Stimulated activated CD4-positive, alpha-beta T cell treated with anti-CD3 and anti-CD28 coated beads, Interleukin-12 subunit alpha, Interleukin-12 subunit beta, amount 100 ng/mL, for 24 hours (primary cell): ENCODE measurements at places on chromosomes 4 and X.

DNA sequence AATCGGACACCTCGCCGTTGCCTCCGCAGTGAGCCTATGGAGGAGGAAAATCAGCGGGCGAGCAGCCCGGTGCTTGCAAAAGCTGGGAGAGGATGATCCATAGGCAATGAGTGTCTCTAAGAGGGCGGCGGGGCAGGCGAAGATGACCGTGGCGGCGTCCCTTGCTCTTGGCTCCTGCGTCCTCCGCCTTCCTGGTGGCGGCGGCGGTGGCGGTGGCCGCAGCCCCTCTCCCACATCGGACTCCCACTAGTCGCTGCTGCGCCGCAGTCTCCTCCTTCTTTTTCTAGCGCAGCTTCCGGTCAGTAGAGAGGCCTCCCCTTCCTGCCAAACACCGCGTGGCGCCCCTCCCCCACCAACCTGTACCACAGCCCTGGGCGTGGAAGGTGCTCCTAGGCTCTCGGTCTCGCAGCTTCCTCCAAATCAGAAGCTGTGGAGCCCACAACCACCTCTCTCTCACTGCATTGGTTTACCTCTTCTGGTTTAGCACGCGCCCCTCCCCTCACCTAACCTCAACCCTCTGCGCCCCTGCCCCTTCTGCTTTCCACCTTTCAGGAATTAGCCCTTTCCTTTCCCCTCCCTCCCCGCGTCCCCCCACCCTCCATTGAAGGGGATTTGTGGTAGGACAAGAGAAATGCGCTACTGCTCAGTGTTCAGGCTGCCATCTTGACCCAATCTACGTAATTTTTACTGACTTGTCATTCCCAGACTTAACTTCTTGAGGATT is at the start of gene SPIN3:
Gene SPIN3 (minus strand): TSS at position 271 of the 724 bp plus-strand sequence. CDS start 594 bp downstream, outside the sequence.
- peak; percentile 67 for DNase-seq

DNA sequence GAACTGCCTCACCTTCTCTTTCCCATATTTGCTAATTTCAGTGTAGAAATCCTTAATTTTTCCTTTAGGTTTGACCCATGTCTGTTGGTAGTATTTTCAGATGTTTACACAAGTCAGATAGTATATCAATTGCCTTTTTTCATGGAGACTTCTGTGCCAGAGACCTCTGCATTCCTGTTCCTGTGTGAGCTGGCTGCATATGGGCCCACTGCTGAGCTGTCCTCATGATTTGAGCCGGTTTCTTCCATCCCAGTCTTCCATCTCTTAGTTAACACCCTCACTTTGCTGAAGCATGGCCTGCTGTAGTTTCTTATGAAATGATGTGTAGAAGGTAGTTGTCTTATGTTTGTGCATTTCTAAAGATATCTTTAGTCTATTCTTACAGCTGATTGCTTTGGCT is 40.0 kb downstream of the CDS1 start:
- no peak for DNase-seq

DNA sequence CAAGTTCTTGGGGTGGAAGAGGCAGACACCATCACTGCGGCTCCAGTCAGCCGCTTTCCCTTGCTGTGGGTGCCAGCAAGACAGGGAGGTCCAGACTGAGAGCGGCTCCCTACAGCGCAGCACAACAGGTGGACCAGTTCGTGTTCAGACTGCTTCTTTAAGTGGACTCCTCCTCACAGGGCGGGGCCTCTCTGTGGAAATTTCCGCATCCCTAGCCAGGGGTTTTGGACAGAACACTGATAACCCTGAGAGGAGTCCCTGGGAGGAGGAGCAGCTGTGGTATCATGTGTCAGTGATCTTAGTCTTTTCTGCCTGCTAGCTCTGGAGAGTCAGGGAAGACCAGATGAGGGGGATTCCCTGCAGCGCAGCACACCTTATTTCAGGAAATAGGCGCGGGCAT is 48.5 kb downstream of the MAGEC2 start:
- no peak for DNase-seq

DNA sequence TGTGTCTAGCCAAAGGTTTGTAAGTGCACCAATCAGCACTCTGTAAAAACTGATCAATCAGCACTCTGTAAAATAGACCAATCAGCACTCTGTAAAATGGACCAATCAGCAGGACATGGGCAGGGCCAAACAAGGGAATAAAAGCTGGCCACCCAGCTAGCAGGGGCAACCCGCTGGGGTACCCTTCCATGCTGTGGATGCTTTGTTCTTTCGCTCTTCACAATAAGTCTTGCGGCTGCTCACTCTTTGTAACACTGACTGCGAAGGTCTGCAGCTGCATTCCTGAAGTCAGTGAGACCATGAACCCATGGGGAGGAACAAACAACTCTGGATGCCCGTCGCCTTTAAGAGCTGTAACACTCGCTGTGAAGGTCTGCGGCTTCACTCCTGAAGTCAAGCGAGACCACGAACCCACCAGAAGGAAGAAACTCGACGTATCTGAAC is 14.3 kb downstream of the HNRNPDL start:
- DNase-seq = no peak

DNA sequence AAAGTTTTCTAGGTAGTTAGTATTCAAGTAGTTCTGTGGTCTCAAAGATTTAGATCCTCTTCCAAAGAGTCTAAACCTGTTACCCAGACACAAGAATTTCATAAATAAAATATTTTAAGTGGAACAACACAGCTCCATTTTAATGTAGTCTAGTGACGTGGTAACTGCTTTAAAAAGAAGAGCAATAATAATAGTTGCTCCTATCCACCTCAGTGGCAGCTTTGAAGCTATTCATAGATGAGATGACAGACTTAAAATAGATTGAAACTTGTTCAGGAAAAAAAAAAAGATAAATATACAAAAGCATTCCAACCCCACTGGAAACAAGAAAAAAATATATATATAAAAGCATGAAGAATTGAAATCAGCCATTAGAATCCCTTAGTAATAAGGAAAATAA is 14.6 kb downstream of the SCOC start:
- DNase-seq = no peak

- DNase-seq = no peak
These were observed 2.9 kb downstream of the PCDH18 start for GRCh38 chr4:137529432-137529831.

GRCh38 chrX:19740744-19741143 is 146.7 kb downstream of the SH3KBP1 start:
- DNase-seq = no peak

DNA sequence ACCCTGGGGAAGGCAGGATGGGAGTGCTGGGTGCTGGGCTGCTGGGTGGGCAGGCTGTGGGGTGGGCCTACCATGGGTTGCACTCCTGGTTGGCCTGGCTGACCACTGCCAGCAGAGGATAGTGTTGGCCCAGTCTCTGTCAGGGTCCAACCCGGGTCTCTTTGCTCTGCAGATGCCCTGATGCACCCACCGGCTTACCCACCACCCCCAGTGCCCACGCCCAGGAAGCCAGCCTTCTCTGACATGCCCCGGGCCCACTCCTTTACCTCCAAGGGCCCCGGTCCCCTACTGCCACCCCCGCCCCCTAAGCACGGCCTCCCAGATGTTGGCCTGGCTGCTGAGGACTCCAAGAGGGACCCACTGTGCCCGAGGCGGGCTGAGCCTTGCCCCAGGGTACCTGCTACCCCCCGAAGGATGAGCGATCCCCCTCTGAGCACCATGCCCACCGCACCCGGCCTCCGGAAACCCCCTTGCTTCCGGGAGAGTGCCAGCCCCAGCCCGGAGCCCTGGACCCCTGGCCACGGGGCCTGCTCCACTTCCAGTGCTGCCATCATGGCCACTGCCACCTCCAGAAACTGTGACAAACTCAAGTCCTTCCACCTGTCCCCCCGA is 14.2 kb upstream of the ADD1 start:
- no peak for DNase-seq

- no peak for DNase-seq
These were observed 141.7 kb upstream of the RAI2 start for GRCh38 chrX:18002791-18003190.

- DNase-seq = no peak
These were observed 298.0 kb upstream of the TET2 start for GRCh38 chr4:104848597-104849225.

GRCh38 chrX:21132686-21133393 is 241.4 kb upstream of the CNKSR2 start:
- DNase-seq = no peak

DNA sequence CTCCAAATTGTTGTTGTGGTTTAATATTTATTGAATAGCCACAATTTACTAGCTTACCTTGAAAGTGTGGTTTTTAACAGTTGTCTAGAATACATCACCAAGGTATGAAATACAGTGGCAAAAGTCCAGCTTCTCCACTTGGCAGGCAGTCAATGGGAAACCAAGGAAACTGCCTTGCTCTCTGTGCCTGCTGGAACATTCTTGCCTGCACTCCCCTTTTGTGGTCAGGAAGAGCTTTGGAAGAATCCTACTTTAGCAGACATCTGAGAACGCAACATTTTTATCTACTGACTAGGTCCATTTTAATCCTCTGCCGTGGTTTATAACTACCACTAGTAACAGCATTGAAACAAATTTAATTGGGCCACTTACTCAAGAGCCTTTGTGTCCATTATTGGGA is 64.5 kb downstream of the TENM3 start:
- no peak for DNase-seq

DNA sequence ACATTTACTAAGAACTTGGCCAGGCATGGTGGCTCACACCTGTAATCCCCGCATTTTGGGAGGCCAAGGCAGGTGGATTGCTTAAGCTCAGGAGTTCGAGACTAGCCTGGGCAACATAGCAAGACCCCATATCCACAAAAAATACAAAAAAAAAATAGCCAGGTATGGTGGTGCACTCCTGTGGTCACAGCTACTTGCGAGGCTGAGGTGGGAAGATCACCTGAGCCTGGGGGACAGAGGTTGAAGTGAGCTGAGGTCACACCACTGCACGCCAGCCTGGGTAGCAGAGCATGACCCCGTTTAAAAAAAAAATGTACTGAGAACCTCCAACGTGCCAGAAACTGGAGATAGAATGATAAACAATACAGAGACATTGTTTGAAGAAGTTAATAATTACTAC is 8.0 kb downstream of the OPRPN start:
- no peak for DNase-seq

- no peak for DNase-seq
These were observed 294.0 kb downstream of the CAMK2D start for GRCh38 chr4:113467581-113467980.

- DNase-seq = no peak
These were observed 139.0 kb downstream of the DCK start for GRCh38 chr4:71132486-71132885.

GRCh38 chrX:151228935-151229334 is 52.6 kb downstream of the GPR50 start:
- DNase-seq = no peak

DNA sequence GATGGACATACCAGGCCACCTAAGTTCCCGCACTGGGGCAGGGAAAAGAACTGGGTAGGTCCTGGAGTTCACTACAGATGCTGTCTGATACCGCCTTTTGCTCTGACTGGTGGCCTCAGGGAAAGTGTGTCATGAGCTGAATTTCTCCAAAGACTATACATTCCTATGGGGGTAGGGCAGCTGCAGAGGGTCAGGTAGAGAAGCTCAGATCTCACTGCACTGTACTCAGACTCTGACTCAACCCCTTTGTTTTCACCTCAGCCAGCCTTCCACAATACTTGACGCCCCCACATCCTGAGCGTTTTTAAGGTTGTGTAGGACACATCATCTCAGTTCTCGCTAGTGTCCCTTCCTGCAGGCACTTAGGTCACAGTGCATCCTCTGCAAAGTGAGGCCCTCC is 7.8 kb downstream of the GATB start:
- DNase-seq = no peak

DNA sequence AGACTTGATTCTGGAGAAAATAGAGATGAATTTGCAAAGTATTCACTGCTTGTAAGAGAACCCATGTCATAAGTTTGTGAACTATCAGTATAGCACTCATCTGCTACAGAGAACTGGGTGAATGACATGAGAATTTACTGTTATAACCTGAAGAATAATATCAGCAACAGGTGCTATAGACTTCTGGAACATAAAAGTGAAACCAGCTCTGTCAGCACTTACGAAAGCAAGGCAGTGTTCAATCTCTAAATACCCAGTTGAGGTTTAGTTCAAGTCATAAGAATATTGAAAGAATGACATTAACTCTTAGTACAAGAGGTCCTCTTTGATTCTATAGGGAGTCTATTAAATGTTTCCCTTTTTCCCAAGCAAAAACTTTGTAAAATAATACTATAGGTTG is 232.9 kb upstream of the ANKRD50 start:
- DNase-seq = no peak

GRCh38 chrX:29952016-29952415 is 263.3 kb upstream of the MAGEB2 start:
- no peak for DNase-seq

DNA sequence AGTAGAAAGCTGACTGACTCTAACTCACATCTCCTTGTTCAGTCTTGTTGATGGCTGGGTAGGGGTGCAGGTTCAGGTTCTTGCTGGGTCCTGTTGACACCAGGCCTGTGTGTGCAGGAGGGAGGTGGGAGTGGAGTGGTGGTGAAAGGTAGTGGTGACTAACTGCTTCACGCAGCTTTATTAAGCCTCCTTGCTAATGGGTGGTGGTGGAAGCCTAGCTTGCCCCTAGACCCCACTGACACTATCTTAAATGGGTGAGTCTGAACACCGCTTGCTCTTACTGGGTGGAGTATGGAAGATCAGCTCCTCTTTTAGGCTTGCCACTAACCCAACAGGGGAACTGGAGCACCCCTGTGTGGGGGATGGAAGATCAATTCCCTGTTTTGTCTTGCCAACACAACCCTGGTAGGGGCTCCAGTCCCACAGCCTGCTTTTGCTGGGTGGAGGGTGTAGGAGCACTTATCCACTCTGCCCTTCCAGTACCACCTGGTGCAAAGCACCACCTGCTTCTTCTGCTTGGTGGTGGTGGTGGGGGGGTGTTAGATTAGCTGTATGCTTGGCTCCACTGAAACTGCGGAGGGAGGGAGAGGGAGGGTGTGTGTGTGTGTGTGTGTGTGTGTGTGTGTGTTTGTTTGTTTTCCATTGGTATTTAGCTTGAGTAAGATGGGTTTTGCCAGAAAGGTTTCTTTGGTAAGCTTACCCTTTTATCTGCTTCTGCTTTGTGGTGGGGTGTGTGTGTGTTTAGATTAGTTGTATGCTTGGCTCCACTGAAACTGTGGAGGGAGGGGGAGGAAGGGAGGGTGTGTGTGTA is 25.6 kb downstream of the KDM6A start:
- no peak for DNase-seq

GRCh38 chrX:11611161-11611560 is 54.6 kb downstream of the ARHGAP6 start:
- DNase-seq = no peak

GRCh38 chrX:155070975-155071693 is at the start of the genes BRCC3, CMC4 and MTCP1:
Gene BRCC3, plus strand, starts transcription at chrX:155071508. Its CDS starts 20 bp downstream, at chrX:155071528.
Gene CMC4, minus strand, starts transcription at chrX:155071136. Its CDS starts 7,113 bp downstream, at chrX:155064023.
Gene MTCP1, minus strand, starts transcription at chrX:155071136. Its CDS starts 5,126 bp downstream, at chrX:155066010.
- peak; percentile 52 for DNase-seq

DNA sequence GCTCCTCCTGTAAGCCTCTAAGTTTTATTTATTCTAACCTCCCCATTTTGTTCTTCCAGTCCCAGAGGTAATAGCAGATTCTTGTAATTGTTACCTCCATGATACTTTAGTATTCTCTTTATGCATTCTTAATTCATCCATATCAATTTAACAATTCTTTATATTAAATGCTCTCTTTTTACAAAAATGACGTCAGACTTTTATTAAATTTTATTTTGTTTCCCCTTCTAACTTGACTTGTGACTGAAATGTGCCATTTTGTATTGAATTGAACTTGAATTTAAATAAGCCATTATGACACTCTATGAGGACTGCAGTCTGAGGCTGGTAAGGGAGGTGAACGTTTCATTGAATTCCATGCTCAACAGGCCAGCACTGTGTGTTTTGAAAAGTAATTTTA is 60.0 kb upstream of the NUDT10 start:
- no peak for DNase-seq

GRCh38 chrX:72317139-72317538 is 11.4 kb upstream of the CITED1 start:
- no peak for DNase-seq
